ENCODE measurements at places on chromosomes 16 and 17.

DNA sequence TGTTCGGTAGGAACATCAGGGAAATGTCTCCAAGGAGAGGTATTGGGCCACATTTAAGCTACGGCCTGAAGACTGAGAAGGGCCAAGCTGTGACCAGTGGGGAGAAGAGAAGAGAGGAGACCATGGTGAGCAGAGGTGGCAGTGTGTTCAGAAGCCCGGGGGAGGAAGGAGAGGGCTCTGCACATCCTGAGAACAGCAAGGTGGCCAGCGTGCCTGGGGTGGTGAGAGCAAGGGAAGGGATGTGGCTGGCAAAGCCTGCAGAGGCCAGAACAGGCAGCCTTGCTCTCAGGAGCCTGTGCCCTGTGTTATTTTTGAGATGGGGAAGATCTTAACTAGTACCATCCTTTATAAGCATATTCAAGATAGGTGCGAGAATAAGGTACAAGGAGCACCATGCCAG, 933.5 kb upstream of the EEF2KMT start:
- no peak for DNase-seq

DNA sequence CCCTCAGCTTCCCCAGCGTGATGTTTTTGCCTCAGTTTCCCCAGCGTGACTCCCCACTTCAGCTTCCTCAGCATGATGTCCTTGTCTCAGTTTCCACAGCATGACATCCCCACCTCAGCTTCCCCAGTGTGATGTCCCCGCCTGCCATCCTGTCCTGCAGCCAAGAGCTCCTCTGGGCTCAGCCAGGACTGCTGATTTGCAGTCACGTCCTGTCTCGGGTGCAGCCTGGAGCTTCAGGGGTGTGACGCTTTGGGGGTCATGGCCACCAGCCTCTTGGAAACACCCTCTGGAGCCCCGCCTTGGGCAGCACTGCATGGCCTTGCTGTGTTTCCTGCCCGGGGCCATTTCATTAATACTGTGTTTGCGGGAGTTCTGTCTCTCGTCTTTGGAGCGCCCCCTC, 16.5 kb upstream of the NUDT16L1 start:
- DNase-seq = no peak

DNA sequence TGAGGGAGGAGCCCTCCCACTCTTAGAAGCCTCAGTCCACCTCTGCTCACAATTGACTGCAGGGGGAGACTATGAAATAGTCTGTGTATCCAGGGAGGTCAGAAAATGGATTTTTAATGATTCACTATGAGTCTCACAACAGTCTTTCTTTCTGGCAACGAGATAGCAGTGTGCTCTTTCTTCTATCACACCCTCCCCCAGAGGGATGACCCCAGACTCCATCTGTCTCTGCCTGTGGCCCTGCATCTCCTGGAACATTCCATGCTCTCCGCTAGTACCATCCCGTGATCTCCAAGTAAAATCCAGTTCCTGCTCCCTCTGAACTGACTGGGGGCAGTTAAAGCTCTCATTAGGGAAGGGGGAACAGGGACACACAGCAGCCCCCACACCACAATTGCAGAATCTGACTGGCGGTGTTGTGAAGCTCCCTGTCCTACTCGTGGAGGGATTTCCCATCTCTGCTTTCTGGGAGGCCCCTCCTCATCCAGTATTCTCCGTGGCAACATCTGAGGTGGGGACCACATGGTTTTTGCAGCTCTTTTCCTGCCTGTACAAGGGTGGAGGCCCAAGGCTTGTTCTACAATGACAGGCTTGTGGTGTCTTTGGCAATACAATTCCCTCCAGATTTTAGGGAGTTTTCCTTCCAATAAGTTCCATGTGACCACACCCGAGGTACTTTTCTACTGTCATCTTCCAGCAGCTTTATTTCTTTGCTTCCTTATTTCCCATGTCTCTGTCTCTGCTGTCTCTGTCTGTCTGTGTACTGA, 19.4 kb downstream of the NATD1 start:
- DNase-seq = no peak

- DNase-seq = no peak
These were observed 123.4 kb downstream of the HS3ST3A1 start for GRCh38 chr17:13478326-13478830.

DNA sequence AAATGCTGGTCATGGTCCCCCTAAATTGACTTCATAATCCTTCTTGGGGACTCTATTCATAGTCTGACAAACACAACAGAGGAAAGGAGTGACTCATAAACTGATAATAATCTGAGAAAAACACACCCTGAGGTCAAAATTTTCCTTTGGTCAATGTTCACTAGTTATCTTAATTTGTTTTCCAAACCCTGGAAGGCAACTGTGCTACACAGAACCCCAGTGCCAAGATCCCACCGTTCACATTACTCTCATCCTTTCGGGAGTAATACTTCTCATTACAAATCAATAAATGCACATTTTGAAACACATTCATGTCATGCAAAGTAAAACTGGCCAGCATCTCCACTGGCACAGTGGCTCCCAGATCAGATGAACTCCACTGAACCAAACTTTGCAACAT, 23.2 kb downstream of the COIL start:
- DNase-seq = peak; percentile 44

DNA sequence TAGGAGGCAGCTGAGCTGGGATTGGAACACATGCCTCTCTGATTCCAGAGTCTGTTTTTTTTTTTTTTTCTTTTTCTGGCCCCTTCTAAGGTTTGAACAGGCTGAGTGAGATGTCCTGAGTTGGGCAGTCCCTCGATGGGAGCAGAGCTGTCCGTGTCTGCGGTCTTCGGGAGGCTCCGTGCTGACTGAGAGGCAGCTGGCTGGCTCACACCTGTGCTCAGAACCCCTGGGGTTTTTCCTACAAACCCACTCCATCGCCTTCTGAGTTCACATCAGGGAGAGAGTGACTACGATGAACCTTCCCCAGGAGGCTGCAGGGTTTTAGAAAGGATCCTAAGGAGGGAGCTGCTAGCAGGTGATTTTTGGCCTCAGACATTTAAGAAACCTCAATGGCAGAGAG, 92.5 kb downstream of the IRF8 start:
- no peak for DNase-seq

- no peak for DNase-seq
These were observed 87.6 kb downstream of the USP31 start for GRCh38 chr16:23061669-23062068.

- DNase-seq = peak; percentile 31
These were observed 35.0 kb downstream of the GPT2 start for GRCh38 chr16:46918905-46919792.

- DNase-seq = no peak
These were observed 487.5 kb upstream of the SALL1 start for GRCh38 chr16:51638339-51639135.

DNA sequence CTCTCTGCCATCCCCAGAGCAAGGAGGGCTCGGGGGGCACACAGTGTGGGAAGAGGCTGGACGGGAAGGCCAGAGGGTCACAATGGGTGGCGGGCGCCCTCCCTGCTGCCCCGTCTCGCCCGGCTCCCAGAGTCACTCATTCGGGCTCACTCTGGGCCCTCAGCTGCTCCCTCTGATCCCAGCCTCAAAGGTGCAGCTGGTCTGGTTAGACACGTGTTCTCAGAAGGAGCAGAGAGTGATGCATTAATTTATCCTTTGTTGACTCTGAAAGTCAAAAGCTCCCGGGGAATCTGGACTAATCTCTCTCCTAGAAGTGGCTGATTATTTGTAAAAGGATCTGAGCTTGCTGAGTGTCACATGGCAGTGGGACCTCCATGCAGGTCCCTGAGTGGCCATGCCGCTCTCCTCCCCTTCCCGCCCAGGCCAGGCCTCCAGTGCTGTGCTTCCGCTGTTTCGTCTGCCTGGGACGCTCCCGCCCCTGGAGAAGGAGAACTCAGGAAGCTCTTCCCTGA, 87.5 kb downstream of the SEC14L1 start:
- no peak for DNase-seq

GRCh38 chr17:8892338-8892690, 24.8 kb upstream of the PIK3R6 start:
- DNase-seq = no peak

GRCh38 chr17:9158544-9159452, 137.5 kb downstream of the NTN1 start:
- DNase-seq = no peak

GRCh38 chr17:17933775-17934174, 38.4 kb downstream of the TOM1L2 start:
- no peak for DNase-seq

DNA sequence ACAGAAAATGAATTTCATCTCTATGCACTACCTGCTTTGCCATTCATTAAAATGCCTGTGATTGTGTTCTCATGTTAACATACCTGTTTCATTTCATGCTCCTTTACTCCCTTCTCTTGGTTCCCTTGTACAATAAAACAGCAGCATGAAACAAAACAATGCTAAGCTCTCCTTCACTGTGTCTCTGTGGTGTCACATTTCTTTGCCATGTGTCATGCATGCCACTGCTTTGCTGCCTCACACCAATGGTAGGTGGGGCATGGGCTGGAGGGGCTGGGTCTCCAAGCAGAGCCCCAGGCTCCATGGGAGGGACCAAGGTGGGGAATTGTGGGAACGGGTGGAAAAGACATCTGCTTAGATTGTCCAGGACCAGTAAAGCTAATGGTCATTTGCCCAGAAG, 83.6 kb downstream of the RGS9 start:
- no peak for DNase-seq

DNA sequence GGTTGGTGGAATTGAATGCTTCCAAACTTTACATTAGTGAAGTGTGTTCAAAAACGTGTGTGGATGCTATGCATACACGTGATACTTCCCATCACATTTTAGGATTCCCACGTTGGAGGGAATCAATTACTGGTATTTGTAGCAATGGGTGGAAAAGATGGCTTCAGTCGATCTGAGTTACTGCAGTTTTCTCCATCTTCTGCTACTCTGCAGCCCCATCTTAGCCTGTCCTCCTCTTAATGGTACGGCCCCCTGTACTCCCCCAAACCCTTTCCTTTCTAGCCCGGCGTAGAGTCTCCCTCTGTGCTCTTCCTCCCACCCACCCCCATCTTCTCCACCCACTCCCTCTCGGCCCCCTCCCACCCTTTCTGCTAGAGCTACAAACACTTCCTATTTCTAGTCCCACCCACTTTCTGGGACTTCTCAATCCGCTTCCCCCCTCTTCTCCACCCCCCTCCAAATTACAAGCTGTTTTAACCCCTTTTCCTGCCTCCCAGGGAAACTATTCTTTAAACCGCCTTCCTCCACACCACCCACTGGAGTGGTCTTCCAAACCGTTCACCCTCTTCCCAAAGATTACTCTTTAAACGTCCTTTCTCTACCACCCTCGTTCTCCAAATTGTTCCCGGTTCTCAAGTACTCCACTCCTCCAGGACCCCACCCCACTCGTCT, 1.1 kb downstream of the CHTF8 start:
- DNase-seq = peak; percentile 68

- no peak for DNase-seq
These were observed 340.2 kb upstream of the SOX9 start for GRCh38 chr17:71780596-71780995.

DNA sequence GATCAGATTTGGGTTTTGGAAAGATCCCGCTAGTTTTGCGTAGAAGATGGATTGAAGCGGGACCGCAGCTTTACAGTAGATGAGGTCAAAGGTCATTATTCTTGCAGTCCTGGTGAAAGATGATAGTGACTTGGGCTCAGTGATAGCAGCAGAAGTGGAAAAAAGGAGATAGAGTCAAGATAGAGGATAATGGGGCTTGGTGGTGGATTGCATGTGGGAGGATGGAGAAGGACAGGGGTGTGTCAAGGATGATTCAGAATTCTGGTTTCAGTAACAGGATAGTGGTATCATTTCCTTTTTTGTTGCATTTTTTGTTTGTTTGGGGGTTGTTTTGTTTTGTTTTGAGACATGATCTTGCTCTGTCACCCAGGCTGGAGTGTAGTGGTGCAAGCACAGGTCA, 28.7 kb downstream of the CHD9NB start:
- no peak for DNase-seq

GRCh38 chr17:45316434-45317110, at the start of gene MAP3K14:
Gene MAP3K14 (minus strand): TSS chr17:45317020. CDS start chr17:45290745, 26,275 bp downstream.
- DNase-seq = peak; percentile 74

GRCh38 chr16:86768999-86769398, 190.7 kb downstream of the FOXL1 start:
- no peak for DNase-seq

DNA sequence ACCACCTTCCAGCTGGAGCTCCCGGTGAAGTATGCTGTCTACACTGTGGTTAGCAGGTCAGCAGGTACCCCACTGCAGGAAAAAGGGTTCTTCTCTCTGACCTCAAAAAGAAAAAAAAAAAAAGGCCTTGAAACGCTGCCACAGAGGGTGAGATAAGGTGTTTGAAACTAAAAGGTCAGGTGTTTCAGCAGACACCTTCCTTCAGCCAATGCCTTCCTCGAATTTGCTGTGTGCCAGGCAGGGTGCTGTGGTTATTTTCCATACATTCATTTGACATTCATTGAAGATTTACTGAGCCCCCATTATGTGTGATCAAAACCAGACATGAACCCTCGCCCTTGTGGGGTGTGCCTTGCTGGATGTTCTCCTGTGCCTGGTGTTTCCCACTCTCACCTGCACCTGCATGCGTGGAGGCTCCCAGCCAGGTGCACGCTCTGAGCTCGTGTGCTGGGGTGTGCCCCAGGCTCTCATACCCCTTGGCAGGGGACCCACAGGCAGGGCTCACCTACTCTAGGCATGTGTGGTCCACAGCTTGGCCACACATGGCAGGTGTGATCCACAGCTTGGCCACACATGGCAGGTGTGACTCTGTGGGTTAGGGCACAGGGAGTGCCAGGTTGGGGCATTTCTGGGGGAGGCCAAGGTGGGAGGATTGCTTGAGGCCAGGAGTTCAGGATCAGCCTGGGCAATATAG, 15.8 kb upstream of the ITGAD start:
- DNase-seq = no peak

- no peak for DNase-seq
These were observed 10.1 kb downstream of the WFIKKN2 start for GRCh38 chr17:50845240-50846147.

DNA sequence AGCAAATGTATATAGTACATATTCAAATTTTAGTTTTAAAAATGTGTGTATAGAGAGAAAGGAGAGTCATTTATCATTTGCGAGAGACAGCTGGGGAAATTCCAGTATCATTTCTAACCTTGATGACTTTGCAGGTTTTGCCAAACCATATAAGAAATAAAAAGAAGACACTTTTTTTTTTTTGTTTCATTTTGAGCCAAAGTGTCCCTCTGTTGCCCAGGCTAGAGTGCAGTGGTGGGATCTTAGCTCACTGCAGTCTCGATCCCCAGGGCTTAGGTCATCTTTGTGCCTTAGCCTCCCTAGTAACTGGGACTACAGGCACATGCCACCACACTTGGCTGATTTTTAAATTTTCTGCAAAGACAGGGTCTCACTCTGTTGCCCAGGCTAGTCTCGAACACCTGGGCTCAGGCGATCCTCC, 38.4 kb upstream of the VWA3A start:
- peak; percentile 24 for DNase-seq

Measured in hematopoietic multipotent progenitor cell treated with erythropoietin and hydrocortisone succinate and interleukin-3 and kit ligand, for 6 days (in vitro differentiated cells).